ENCODE measurements at places on chromosomes 6 and 20.

DNA sequence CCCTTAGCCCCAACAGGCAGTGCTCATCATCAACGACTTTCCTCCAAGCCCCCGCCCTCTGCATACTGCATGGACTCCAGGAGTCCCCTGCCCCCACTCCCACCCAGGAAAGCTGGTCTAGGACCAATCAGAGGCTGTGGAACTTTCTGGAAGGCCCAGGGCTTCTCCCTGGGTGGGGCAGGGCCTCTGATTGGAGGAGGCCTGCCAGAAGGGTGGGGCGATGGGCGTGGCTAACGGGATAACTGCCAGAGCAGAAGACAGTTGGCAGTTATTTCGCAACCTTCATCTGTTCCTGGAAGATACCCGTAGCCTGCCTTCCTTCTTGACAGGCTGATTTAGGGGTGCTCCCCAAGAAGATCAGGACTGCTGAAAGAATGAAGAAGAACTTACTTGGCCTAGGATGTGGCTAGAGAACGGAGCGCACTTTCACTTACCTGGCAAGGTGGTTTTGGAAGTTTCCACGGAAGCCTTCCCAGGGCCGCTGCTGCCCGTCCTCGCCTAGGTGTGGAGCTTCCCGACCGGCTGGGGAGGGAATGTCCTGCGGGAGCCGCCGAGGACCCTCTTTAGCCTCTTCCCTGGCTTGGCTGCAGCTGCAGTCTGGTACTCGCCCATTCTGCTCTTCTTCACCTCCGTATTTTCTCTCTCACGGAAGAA lies 209.0 kb downstream of the LRFN2 start:
- DNase-seq = no peak

DNA sequence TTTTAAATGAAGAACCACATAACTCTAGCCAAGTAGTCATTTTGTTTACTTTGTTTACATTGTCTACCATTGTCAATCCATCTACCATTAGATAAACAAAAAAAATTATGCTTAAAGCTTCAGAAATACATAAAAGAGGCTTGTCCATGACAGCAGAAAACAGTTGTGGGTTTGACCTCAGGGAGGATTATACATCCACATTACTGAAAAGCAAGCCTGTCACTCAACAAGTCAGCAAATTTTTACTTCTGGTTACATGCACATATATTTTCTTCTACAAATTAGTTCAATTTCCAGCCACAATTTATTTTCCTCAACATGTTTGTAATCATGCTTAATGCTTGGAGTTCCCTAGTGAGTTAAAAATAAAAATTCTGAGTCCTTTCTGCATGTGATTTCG lies 713.3 kb downstream of the COL12A1 start:
- no peak for DNase-seq

GRCh38 chr6:156344491-156344890 lies 432.7 kb upstream of the ARID1B start:
- DNase-seq = no peak

GRCh38 chr6:41741625-41742490 lies 5.3 kb downstream of the PGC start:
- no peak for DNase-seq

- DNase-seq = no peak
These were observed 61.4 kb downstream of the SYTL3 start for GRCh38 chr6:158711264-158711663.

DNA sequence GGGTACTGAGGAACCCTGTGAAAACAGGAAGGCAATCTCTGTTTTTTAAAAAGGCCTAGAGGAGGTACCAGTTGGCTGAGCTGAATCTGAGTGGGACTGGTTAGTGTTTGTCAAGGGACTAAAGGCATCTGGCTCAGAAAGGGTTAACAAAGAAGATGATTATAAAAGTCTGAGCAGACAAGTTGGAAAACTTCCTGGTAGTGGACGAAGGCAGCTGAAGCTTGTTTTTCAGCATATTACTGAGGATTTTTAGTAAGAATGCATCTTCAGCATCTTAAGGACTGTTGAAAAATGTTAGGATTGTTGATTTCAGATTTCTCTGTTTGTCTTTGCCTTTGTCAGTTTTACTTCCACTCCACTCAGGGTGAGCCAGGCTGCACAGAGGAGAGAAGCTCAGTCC lies 5.1 kb downstream of the GPX5 start:
- DNase-seq = no peak

DNA sequence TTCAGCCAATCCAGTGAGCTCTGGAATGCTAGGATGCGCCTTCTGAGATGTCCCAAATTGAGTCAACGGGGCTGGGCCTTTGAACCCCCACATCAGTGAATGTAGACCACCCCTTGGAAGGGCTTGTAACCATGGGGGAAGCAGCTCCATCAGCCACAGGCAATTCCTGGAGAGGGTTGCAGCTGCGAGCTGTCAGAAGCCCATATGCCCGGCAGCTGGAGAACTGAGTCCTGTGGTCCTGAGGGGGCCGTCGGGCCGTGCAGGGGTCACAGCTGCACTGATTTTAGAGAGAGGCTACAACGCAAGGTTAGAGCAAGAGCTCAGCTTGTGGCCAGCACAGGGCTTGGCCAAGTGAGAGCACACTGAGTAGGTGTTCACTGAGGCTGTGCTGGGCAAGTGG lies 121.3 kb downstream of the TOX2 start:
- no peak for DNase-seq

GRCh38 chr6:16430391-16431089 lies 192.2 kb downstream of the GMPR start:
- no peak for DNase-seq

- no peak for DNase-seq
These were observed 124.8 kb downstream of the HIVEP1 start for GRCh38 chr6:12136905-12137304.

DNA sequence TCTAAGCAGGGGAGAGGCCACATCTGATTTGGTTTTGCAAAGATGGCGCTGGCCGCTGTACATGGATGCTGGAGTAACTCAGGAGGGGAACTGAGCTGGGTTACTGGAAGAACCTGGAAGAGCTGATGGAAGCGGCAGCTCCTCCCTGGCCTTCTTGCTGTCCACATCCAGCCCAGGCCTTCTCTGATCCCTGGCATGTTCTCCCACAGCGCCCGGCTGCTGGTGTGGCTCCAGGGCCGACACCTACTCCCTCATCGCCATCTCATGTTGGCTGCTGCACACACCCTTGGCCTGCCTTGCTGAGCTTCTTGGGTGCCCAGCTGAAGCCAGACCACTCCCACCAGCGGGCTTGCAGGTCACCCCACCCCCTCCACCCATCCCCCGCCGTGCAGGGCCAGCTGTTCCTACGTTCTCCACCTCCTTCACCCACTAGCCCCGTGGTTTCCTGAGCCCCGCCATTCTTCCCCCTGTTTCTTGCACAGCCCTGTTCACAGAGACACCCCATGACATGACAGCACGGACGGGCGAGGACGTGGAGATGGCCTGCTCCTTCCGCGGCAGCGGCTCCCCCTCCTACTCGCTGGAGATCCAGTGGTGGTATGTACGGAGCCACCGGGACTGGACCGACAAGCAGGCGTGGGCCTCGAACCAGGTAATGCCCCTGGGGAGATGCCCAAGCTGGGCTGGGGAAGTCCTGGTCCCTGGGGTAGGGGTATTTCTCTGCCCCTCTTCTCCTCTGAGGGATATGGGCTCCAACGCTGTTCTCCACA lies 28.4 kb downstream of the VSTM2L start:
- DNase-seq = no peak

DNA sequence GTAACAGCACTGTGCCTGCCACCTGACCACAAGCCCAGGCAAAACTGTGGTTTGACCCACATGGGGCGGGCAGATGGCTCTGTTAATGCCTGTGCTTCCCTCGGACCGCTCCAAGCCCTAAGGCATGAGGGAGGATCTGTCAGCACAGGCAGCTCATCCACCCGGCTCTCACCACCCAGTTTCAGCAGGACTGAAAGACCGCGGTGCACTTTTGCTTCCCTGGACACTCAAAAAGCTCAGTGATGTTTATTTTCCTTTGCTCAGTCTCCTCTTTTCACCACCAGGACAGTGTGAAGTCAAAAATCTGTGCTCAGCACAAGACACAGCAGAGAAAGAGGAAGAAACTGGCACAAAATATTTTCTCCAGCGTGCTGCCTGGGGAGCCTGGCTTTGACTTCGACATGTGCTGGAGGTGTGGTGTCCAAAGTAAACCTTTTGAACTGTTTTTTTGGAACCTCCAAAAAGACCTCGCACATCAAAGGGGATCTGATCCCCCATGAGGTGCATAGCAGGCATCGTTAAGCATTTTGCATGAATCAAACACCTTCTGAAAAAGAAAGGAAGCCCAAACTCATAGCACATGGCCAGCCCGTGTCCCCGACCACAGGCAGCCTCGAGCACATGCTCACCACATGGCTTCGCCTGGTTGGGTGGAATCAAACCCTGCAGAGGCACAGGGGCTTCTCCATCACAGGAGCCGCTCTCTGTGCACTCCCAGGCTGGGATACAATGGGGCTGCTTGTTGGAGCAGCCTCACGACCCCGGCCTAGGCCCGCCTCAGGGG lies 441.7 kb upstream of the JARID2 start:
- no peak for DNase-seq

DNA sequence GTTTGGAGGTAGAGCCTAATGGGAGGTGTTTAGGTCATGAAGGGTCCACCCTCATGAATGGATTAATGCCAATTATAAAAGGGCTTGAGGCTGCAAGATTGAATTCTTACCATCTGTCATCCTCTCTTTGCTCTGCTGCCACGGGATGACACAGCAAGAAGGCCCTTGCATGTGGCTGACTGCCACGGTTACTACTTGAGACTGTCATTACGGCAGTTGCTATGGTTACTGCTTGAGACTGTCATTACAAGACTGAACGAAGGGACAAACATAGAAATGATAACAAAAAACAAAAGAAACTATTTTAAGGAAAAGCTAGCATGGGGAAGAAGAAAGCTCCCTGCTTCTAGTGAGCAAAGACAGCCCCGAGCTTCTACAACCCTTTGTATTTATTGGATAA lies 715.0 kb downstream of the TFAP2A start:
- DNase-seq = no peak

GRCh38 chr20:5996765-5997164 lies 46.3 kb downstream of the MCM8 start:
- no peak for DNase-seq

GRCh38 chr6:19873031-19873430 lies 35.9 kb downstream of the ID4 start:
- no peak for DNase-seq

DNA sequence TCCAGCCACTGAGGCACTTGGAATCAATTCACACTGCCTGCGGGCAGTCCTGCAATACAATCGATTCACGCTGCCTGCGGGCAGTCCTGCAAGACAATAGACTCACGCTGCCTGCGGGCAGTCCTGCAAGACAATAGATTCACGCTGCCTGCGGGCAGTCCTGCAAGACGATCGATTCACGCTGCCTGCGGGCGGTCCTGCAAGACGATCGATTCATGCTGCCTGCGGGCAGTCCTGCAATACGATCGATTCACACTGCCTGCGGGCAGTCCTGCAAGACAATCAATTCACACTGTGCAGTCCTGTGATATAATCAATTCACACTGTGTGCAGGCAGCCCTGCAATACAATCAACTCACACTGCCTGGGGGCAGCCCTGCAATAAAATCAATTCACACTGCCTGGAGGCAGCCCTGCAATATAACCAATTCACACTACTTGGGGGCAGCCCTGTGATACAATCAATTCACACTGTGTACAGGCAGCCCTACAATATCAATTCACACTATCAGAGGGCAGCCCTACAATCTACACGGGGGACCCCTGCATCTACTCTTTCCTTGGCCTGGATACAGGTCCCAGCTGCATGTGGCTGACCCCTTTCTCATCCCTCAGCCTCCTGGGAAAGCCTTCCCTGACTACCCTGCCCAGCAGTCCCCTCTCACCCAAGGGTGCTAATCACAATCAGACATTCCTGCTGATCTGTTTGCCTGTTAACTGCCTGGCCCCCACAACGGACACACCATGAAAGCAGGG lies 10.4 kb downstream of the TAF4 start:
- no peak for DNase-seq

GRCh38 chr6:119829006-119829405 lies 479.4 kb upstream of the MAN1A1 start:
- DNase-seq = no peak

DNA sequence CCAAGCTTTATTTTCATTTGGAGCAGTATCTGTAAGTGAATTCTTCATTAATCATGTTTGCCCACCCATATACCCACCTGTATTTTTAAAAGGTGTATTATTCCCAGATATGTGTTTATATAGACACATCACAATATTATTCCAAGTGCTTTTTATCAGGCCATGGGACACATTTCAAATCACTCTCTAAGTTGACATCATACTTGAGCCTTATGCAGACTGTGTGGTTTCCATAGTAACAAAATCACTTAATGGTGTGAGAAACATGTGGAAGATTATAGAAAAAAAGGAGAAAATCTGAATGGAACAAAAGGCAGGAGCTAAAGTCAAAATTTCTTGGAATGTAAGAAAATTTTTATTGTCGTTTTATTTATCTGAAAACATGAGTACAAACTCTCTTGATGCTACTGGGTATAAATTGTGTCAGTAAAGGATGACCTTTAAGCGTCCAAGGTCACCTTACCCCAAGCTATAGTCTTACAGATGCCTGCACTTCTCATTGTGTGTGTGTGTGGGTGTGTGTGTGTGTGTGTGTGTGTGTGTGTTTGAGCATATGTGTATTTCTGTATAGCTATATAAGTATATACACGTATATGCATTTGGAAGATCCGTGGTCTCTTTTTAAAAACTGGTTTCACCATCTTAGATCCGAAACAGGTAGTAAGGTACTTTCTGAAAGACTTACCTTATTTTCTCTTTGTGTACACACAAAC lies 79.8 kb upstream of the CCN6 start:
- DNase-seq = no peak

DNA sequence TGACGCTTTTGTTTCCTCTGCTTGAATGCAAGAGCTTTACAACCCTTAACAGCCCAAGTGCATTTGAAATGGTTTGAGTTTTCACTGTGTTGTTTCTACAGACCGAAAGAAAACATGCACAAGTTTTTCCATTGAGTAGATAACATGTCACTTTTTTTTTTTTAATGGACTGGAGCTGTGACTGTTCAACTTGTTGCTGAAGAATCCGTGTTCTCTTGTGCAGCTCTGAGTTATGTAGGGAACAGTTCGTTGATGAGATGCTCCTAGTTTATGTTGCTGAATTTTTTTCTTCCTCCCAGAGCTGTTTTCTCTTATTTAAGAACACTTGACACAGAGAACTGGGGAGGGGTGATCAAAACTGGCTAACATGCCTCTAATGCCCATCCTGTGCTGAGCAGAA lies 89.3 kb downstream of the DTD1 start:
- DNase-seq = no peak

GRCh38 chr6:87803791-87804190 lies 101.8 kb upstream of the AKIRIN2 start:
- no peak for DNase-seq

DNA sequence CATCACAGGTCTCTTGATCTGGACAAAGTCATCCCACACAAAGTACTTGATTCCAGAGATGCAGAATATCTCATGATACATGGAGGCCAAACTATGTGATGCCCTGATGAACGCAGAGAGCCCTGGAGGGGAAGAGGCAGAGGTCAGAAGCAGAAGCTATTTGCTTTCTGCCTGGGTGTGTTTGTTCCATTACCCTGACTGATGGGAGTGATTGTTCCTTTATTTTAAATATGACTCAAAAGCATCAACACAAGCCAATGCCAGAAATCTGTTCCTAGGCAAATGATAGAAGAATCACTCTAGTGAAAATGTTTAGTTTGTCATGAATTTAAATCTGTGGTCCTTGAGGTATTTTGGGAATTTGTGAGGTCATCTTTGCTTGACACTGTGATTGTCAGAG lies 54.7 kb upstream of the GGTLC1 start:
- DNase-seq = no peak
